ENCODE measurements at places on chromosomes 6 and 20.

GRCh38 chr6:33828764-33829731 lies 25.2 kb upstream of the MLN start:
- H3K4me1 ChIP-seq, result no peaks in the 10 kb centered on the region
- H3K27ac ChIP-seq, result no peak overlapping the region
- no peaks in the 10 kb centered on the region for H3K36me3 ChIP-seq
- no peak overlapping the region for H3K4me3 ChIP-seq
- peaks cover 24% of the 10 kb centered on the region for H3K27me3 ChIP-seq

- no peak overlapping the region for H3K27ac ChIP-seq
- no peak overlapping the region for H3K4me3 ChIP-seq
- H3K27me3 ChIP-seq, result no peaks in the 10 kb centered on the region
- H3K36me3 ChIP-seq, result no peaks in the 10 kb centered on the region
Measured at GRCh38 chr20:11245431-11245830, 571.6 kb upstream of the JAG1 start.

DNA sequence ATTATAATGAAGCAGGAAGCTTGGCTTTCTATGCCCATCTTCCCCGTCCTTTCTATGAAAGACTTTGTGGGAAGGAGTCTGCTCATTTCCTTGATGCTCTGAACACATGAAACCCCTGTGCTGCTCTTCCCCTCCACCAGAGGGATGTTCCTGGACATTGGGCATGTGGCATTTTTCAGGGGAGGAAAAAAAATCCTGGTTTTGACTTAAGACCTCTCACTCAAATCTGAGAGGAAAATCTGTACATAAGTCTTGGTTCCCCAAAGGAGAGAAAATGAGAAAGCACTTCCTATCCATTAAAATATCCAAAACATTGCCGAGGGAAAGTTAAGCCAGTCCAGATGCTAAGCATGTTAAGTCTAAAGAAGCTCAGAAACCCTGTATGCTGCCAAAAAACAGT lies 393.0 kb downstream of the PAX1 start:
- no peak overlapping the region for H3K4me3 ChIP-seq
- H3K4me1 ChIP-seq, result no peaks in the 10 kb centered on the region
- no peak for DNase-seq
- no peak overlapping the region for H3K27ac ChIP-seq

DNA sequence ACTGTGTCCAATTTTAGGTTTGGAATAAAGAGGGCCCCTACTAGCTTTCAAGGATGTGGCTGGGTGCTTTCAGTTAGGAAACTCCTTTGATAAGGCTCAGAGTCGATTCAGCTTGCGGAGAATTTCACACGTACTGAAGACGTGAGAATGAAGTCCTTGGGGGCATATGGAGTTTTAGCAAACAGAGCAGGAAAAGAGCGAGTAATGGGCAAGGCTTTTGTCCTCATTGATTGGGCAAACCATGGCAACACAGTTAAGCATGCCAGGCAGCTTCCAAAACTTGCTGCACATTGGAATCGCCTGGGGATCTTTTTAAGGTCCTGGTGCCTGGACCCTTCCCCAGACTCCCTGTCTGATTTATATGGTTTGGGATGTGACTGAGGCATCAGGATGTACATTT lies 29.2 kb downstream of the ISM1 start:
- H3K4me1 ChIP-seq, result peaks cover 25% of the 10 kb centered on the region
- H3K4me3 ChIP-seq, result no peak overlapping the region
- no peaks in the 10 kb centered on the region for H3K36me3 ChIP-seq
- DNase-seq, result no peak
- H3K27me3 ChIP-seq, result peaks cover 6% of the 10 kb centered on the region

DNA sequence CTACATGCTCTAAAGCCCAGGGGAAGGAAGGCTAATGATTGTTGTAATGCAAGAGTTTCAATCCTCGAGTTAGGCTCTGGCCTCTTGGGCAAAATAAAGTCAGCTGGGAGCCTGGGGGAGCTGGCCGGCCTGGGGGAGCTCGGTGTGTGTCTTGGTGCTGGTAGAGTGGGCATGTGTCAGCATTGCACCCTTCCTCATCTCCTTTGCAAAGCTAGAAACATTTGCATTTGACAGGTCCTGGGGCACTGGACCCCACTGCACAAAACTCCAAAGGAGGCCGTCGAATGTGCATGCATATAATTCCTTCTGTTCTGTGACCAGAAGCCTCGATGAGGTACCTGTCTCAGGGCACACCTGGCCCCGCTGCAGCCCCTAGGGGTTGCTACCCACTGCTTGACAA lies 74.6 kb upstream of the SLC22A23 start:
- no peak overlapping the region for H3K4me3 ChIP-seq
- no peak overlapping the region for H3K27ac ChIP-seq
- no peaks in the 10 kb centered on the region for H3K4me1 ChIP-seq
- no peak for DNase-seq
- H3K27me3 ChIP-seq, result peaks cover 5% of the 10 kb centered on the region
- no peaks in the 10 kb centered on the region for H3K36me3 ChIP-seq

Measured in activated CD4-positive, alpha-beta memory T cell treated with anti-CD3 and anti-CD28 coated beads, Interleukin-2, amount 10 ng/mL, durations not matched to agents 7 days and 5 days (primary cell).